ENCODE measurements at places on chromosomes 2 and 18.

GRCh38 chr2:140442319-140442718 is 1662.1 kb upstream of the NXPH2 start:
- DNase-seq: no peak

- DNase-seq: no peak
Measured at GRCh38 chr2:54691445-54692135, 31.9 kb upstream of the EML6 start.

GRCh38 chr2:97664636-97664970 is 759 bp upstream of the ACTR1B start:
- no peak for DNase-seq

DNA sequence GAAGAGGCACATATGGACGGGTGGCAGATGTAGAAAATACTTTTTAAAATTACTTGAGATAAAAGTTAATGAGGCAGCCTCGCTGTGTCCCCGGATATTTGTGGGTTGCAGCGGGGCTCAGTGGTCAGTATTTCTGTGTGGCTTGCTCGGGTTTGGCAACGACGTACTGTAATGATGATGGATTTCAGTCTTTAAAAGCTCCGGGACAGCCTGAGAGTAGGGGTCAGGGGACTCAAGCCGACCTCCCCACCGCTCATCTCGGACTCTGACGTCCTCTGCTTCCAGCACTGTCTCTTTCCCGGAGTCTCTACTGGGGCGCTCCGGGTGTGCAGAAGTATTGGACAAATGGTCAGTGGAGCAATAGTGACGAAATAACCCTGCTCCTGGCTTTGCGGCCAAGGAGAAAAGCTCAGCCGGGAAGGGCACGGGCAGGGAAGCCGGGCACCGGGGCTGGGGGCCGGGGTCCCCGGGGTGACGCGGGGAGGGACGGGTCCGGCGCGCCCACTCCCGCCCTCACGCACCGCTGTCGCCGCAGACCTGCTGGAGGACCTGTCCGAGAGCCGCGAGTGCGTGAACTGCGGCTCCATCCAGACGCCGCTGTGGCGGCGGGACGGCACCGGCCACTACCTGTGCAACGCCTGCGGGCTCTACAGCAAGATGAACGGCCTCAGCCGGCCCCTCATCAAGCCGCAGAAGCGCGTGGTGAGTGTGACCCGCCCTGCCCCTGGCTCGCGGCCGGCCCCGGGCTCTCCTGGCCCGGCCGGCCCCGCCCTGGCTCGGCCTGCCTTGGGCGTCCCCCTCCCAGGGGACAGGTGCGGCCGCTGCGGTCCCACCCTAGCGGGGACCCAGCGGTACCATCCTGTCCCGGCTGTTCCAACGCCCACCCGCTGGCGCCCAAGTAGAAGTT is 7.3 kb downstream of the GATA6 start:
- DNase-seq: no peak

- DNase-seq: no peak
Measured at GRCh38 chr18:56112013-56112749, 524.2 kb upstream of the TCF4 start.

GRCh38 chr2:200677721-200678532 is 92.1 kb downstream of the AOX1 start:
- DNase-seq: no peak

DNA sequence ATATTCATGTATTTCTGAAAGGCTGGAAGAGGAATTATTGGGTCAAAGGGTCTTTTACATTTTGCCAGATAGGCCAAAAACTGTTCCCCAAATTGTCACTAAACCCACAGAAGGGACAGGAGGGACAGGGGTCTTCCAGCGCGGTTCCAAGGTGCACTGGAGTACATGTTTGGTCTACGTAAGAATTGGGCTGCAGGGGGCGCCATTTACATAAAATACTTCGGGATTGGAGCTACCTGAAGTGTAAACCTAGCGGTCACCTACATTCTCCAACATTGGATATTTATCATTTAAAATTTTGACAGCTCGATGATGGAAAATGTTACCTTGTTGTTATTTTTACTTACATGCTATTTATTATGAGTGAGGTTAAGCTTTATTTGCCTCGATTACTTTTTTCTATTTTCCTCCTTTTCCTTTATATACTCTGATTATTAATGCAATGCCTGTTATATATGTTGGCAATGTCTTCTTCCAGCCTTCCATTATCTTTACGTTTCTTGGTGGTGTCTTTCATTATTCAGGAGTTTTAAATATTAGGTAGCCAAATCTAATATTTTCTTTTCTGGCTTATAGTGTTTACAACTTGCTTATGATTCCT is 43.0 kb upstream of the RAB6C start:
- peak; percentile 66 for DNase-seq

- DNase-seq: no peak
Measured at GRCh38 chr2:237639836-237640220, 12.4 kb downstream of the LRRFIP1 start.

GRCh38 chr2:69791045-69791444 is 38.4 kb upstream of the GMCL1 start:
- DNase-seq: no peak

- DNase-seq: no peak
Measured at GRCh38 chr2:239067196-239067865, 219.4 kb downstream of the TWIST2 start.

Measured in RPMI8226 (cell line).